ENCODE measurements at places on chromosomes 5 and 9.

- DNase-seq, result no peak
Observed at GRCh38 chr9:3331801-3332200, 194.0 kb downstream of the RFX3 start.

DNA sequence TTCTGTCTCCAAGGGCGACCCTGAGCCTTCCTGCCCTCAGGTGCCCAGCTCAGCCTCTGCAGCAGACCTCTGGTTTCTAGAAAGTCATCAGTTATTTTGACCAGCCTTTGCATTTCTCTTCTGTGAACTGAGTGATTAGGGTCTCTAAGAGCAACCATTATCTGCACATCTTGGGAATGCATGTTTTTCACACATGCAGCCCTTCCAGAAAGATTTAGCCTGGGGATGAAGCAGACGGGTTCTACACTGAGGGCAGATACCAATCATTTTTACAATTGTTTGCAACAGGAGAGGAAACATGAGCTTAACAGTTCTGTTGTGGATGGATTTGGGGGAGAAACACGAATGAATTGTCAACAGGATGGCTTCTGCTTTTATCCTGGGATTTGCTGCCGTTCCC, 90.1 kb upstream of the PITX1 start:
- no peak for DNase-seq

DNA sequence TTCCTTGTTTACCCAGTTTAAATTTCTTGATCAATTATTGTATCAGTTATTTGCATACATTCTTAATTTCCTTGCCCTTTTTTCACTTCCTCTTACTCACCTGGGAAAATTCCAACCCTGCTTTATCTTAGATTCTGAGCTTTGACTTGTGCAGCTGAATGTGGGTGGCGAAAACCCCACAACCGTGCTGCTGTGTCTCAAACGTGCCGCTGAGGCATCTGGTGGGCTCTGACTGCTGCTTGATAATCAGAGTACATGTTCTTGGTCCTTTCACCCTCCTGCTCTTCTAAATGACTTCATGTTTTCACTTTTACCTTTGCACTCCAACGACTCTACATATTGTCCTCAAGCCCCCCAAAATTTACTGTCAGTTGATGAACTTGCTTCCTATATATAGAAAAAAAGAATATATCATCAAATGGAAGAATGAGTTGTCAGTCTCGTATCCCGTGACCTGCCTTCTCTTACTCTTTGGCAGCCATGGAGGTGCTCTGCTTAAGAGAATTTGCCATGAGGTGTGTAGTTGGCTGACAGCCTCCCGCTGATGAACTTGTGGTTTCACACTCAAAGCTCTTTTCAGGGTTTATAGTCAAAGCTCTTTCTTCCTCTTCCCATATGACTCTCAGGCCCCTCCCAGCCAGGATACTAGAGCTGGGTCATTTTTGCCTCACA, 14.0 kb upstream of the JAK2 start:
- DNase-seq, result peak; percentile 61

DNA sequence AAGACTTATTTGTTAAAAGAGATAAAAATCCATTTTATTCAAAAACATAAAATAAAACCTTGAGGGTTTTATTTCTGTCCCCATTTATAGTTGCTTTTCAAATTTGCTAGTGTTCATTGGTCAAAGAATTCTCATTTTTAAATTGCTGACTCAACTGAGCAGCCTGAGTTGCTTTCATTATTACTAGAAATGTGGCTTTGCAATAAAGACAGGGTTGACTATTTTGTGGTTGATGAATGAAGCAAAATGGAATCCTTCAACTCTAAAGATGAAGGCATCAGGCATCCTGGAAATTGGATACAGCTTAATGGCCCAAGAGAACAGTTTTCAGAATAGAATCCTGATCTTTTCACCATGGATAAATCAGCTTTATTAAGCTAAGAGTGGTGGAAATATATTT, 23.9 kb upstream of the PPP3R2 start:
- DNase-seq, result no peak

GRCh38 chr9:136273921-136274785, 28.5 kb upstream of the QSOX2 start:
- no peak for DNase-seq

DNA sequence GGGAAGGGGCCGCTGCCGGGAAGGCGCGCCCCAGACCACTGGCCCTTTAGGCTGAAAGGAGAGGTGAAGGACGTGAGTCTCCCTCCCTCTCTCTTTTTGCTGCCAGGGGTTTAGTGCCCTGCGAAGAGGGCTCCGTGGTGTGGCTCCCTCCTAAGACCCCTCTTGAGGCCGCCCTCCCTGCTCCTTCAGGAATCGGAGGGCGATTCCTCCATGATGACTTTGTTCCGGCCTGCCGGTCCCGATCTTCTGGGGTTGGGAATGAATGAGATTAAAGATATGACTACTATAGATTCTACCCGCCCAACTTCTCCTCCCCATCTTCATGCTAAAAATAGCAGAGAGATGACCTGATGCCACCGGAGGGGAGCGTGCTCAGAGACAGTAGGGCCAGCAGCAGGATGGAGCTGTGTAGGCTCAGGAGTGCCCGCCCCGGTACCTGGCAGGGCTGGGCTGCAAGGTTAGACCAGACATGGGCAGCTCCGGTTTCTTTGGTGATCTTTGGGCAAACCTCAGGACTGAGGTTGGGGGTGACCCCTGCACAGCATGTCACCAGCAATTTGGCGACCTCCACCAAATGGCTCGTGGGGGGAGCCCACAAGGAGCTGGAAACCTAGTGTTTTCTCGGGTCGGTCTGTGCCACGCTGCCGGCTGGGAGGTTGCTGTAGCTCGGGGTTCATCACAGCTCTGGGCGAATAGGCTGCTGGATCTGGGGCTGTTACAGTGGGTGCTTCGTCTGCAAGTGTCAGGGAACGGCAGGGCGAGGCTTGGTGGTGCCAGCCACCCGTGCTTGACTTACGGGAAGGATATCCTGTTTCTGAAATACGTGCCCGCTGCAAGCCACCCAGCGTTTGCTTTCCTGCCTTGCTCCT, 1.7 kb downstream of the OLFM1 start:
- no peak for DNase-seq

Data from stimulated activated CD4-positive, alpha-beta T cell treated with anti-CD3 and anti-CD28 coated beads, TNF-alpha, amount 100 ng/mL, for 24 hours (primary cell).